ENCODE measurements at places on chromosomes 2 and 18.

DNA sequence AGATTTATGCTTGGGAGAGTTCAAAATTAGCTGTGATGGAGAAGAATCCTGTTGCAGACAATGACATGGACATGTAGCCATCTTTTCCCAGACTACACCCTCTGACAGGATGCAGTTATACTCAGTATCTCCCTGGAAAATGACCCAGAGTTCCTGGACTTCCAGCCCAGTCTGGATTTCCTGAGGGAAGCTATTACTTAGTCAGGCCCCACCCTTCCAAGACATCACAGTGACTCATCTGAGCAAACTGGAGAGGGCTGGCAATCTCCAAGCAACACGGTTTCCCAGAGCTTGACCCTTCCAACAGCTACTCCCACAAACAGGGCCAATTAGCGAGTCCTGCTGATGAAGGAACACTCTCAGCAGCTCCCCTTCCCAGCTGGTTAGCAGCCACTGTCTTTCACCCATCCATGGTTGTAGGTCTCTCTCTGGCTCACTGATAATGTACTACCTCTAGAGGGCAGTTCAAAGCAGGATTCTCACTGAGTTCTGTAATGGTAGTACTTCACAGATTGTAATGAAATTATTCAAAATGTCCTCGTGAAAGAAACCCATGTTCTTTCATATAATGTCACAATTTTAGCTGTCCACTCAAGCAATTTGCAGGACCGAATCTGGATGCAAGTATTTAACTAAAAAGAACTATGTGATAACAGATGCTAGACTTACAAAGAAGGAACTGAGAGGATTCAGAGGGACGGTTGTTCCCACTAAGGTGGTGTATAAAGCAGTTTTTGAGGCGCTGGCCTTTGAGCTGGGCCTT lies 110.2 kb downstream of the MDH1 start:
- DNase-seq: no peak

- peak; percentile 10 for DNase-seq
These were observed 39.0 kb upstream of the MAL start for GRCh38 chr2:94986392-94986963.

- DNase-seq: no peak
These were observed 72.3 kb downstream of the NDUFA10 start for GRCh38 chr2:239952665-239953417.

DNA sequence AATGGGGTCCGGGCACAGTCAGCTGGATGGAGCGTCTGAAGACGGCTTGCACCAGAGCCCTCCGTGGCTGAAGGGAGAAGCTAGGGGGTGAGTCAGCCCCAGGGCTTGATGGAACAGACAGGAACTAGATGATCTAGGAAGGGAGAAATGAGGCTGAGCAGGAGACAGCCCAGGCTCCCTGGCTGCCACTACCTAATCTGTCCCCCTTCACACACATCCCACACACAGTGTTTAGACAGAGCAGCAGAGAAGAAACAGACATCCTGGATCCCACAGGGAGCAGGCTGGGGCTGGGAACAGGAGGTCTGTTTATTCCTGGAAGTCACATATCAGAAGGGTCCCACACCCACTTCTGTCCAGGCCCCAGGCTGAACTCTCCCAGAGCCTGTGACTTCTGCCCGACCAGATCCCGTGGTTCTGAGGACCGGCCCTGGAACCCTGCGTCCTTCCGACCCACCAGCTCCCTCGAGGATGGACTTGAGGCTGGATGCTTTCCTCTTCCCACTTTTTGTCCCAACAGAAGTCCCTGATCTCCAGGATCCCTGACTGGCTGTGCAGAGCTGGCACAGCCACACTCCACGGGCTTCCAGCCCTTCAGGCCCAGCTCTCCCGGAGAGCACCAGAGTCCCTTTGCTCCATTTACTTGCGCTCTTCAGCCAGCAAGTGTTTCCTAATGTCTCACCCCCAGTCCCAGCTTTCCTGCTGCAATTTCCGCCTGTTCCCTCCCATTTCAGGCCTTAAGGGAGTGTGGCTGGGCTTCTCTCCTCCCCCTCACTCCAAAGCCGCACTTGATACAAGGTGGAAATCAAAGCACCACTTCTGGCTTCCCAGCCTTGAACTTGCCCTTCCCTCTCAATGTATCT lies 1.5 kb upstream of the GPBAR1 start:
- DNase-seq: no peak

- DNase-seq: no peak
These were observed 10.5 kb downstream of the SCYGR4 start for GRCh38 chr2:227627769-227628168.

DNA sequence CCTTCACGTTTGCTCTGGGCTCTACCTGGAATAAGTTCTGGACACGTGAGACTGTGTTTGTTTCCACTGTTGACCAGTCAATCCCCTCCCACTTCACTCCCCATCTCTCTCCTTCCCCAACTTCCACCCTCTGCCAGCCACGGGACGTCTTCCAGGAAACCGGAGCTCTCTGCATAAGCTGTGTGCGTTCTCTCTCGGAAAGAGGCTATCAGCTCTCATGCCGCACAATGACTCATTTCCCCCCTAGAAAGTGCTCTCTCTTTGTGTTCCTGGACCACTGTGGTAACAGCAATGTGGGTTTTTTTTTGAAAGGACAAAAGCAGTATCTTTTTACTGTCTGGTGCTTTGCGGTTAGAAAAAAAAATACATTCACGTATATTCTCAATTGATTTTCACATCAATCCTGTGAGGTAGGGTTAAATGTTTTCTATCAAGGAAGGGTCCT lies 10.2 kb downstream of the PROKR1 start:
- DNase-seq: peak; percentile 39

- DNase-seq: no peak
These were observed 40.4 kb upstream of the MRPL33 start for GRCh38 chr2:27730980-27731691.

DNA sequence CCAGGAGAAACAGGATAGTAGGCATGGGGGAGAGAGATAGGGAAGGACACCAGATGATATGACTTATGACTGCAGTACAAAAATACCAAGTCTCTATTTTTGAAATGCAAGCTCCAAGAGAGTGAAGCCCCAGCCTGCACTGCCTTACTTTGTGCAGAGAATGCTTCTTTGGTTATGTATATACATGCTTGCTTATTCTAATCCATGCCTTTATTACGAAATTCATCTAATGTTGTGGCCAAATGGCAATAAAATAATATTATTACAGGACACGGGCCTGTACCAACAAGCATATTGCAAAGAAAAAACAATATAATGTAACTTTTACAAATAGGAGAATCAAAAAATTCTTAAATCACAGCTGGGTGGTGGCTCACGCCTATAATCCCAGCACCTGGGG lies 110.8 kb downstream of the BCL11A start:
- DNase-seq: no peak

GRCh38 chr2:72778410-72778809 lies 47.4 kb downstream of the EXOC6B start:
- no peak for DNase-seq

- DNase-seq: no peak
These were observed 498.4 kb downstream of the XIRP2 start for GRCh38 chr2:167386694-167387093.

GRCh38 chr2:117770730-117771129 lies 43.8 kb upstream of the DDX18 start:
- no peak for DNase-seq

DNA sequence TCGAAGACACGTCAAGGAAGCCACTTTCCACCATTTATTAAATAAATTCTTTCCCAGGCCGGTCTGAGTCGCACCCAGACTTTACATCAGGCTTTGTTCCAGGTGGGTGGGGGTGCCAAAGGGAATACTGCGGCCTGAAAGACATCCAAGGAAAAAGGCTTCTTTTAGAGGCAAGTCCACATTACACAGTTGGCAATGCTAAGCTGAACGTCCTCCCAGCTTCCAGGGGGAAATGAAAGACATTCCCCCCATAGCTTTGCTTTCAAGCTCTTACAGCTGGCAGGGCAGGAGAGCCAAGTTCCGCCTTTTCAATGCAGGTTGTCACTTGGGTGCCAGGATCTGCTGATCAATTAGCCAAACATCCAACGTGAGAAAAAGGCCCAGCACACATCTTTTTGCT lies 36.5 kb upstream of the PTPN4 start:
- no peak for DNase-seq
